Activated CD8-positive, alpha-beta memory T cell treated with anti-CD3 and anti-CD28 coated beads for 1 hour (primary cell): ENCODE measurements at places on chromosomes 2 and 18.

DNA sequence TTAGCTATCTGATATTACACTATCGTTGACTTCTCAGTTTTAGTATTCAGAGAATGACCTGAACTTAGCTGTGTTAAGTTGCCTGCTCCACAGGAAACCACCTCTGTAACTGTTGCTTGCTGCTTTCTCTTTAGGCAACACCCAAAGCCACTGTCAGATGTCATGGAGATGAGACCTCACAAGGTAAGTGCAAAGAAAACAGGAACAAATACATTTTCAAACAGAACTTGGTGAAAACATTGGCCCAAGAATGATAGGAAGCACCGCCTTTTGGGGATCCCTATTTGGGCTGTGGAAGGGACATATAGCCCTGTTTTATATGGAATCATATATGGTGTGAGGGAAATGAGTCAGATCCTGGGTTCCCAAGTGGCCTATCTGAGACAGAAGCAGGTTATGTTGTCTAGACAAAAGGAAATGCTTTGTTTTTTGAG is 143.4 kb downstream of the UBE2E3 start:
- peak; percentile 25 for DNase-seq

- no peak for DNase-seq
These were observed 102.3 kb downstream of the LIPG start for GRCh38 chr18:49663899-49664890.

- DNase-seq, result no peak
These were observed 68.0 kb downstream of the ZFP36L2 start for GRCh38 chr2:43158259-43158880.

DNA sequence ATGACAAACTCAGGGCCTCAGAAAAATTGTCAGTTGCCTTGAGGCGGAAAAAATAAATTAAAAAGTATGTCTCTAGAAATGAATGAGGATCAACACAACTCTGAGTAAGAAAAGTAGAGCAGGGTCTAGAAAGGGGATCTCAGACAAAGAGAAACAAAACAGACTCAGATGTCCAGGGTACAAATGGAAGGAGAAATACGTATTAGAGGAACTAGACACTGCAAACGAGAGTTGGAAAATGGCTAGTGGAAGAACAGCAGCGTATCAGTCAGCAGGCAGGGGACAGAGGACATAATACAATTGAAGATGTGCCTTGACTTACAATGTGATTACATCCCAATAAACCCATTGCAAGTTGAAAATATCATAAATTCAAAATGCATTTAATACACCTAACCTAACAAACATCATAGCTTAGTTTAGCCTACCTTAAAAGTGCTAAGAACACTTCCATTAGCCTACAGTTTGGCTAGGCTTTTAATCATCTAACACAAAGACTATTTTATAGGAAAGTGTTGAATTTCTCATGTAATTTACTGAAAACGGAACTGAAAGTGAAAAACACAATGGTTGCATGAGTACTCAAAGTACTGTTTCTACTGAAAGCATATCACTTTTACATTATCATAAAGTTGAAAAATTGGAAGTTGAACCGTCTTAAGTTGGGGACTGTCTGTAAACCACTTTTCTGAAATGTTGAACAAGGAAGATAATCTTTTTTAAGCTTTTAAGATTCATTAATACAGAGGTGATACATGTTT is 182.8 kb downstream of the NBAS start:
- no peak for DNase-seq

DNA sequence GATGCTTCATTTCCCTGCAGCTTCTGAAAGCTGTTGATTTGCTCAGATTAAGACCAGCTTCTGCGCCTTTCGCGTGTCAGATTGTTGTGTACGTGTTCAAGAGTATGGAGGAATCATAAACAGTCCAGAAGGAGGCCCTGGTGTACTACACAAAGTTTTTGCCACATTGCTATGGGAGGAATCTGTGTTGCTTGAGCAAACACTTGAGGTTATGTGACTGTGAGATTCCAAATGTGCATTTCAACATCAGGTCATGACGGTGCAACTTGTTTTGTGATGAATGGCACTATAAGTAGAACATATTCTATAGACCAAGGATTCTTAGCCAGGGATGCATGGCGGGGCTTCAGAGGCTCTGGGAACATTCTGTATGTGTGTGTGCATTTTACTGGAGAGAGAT is 35.0 kb downstream of the SRSF7 start:
- no peak for DNase-seq

DNA sequence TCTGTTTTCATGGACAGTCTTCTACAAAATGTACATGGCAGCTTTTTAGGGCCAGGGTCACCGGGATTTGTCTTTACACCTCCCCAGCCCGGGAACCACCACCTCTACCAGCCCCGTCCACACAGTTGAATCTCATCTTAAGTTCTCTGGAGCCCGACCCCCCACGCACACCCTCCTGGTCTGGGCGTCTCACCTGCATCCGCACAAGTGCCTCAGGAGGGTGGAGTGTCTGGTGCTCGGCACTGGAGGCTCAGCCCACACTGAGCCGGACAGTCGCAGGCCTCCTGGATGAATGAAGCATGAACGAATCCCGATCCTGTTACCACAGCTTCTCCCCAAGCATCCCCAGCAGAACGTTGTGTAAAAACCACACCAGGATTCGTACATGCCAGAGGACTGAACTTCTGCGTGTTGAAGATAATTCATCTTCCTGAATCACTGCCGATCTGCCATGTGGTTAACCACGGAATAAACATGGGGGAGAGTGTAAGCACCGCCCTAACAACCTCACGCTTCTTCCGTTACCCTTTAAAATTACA is 162.0 kb downstream of the RTP5 start:
- DNase-seq, result peak; percentile 19

GRCh38 chr2:98114643-98115330 is 27.8 kb downstream of the VWA3B start:
- DNase-seq, result no peak

GRCh38 chr2:141824790-141825189 is 306.0 kb downstream of the LRP1B start:
- DNase-seq, result no peak

GRCh38 chr18:38957736-38958135 is 1392.1 kb upstream of the CELF4 start:
- no peak for DNase-seq
